ENCODE measurements at places on chromosomes 16 and 17.

DNA sequence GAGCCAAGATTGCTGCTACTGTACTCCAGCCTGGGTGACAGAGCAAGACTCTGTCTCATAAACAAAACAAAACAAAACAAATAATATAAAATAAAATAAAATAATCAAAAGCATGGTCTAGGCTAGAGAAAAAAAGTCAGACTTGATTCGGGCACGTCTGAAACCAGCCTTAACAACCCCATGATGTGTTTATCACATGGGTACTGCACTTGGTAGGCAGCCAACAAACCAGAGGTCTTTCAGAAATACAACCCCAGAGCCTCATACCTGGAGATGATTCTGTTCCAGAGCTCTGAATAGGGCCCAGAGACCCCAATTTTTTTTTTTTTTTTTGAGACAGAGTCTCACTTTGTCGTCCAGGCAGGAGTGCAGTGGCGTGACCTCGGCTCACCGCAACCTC lies 9.6 kb upstream of the HAPSTR1 start:
- DNase-seq = no peak

DNA sequence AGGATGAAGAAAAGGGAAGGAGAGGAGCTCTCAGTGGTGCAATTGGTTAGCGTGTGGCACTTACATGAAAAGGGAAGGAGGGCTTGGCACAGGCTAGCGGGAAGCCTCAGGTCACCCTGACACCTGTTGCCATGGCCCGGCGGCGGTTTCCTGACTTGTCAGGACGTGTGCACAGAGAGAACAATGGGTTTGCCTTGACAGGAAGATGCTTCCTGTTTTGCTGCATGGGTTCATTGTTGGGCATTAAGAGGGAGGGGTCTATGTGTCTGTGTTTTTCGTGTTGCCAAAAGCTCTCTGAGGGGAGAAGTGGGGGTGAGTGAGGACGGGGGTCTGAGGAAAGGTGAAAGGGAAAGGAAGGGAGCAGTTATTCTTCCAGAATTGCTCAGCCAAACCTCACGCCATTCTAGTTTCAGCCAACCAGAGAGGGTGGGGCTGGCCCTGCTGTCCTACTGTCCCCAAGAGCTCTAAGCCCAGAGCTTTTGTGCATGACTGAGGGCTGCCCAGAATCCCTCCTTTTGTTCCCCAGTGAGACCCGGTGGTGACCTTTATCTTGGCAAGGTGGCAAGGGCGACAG lies 17.1 kb upstream of the CCR7 start:
- DNase-seq = peak; percentile 37

GRCh38 chr16:52618753-52619497 lies 72.0 kb upstream of the TOX3 start:
- no peak for DNase-seq

GRCh38 chr17:56737421-56738161 lies 96.1 kb downstream of the C17orf67 start:
- no peak for DNase-seq

DNA sequence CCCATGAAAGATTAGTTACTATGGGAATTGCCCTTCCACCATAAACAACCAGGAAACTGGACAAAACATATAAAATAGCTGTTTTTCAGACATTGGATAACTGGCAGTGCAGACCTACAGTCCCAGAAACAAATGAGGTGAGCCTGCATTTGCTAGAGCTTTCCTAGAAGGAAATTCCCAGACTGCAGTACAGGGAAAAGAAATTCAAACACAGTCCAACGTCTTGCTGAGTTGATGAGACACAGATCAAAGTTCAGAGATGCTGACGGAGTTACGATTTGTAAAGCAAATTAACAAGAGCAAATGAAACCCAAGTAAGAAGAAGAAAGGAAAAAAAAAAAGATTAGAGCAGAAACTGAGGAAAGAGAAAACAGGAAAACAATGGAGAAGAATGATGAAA lies 41.3 kb upstream of the MNT start:
- no peak for DNase-seq

DNA sequence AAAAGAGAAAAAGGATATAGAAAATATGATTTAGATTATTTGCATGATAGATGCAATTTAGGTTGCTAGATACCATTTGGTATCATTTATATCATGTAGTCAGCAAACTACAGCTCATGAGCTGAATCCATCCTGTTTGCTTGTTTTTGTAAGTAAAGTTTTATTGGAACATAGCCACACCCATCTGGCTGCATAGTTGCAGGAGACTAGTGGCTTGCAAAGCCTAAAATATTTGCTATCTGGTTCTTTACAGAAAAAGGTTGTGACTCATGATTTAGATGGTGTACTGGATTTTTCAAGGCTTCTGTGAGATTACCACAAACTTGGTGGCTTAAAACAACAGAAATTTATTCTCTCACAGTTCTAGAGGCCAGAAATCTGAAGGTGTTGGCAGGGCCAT lies 49.9 kb downstream of the MAP2K4 start:
- DNase-seq = no peak

DNA sequence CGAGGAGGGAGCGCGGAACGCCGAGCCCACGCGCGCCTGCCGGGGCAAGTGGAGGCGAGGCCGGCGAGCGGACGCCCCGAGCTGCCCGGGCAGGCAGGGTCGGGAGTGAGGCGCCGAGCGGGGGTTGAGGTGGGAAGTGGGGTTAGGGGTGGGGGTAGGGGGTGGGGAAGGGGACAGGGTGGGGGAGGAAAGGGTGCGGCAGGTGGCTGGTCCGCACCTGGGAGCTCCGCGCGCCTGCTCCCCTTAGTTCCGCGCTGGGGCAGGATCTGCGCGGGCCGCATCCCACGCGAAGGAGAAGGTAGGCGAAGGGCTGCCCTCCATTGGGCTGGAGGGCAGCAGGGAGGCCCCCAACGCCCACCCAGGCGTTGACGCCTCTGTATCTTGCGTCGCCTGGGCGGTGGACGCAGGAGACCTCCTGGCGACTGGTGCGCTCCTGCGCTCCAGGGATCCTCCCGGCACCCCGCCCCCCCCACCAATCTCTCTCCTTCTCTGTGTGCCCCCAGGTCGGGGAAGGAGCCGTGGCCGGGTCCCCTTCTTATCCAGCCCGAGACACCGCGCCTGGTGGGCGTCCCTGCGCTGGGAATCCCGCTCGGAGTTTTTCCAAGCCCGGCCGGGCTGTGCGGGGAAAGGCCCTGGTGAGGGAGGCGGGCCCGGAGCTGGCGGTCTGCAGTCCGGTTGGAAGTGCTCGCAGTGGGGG lies 51.3 kb upstream of the AMZ2 start:
- no peak for DNase-seq
